ENCODE measurements at places on chromosomes 5 and 9.

- no peak for DNase-seq
Observed at GRCh38 chr5:152456815-152457443, 51.9 kb upstream of the NMUR2 start.

- DNase-seq, result no peak
Observed at GRCh38 chr9:72300873-72301272, 64.1 kb downstream of the ZFAND5 start.

DNA sequence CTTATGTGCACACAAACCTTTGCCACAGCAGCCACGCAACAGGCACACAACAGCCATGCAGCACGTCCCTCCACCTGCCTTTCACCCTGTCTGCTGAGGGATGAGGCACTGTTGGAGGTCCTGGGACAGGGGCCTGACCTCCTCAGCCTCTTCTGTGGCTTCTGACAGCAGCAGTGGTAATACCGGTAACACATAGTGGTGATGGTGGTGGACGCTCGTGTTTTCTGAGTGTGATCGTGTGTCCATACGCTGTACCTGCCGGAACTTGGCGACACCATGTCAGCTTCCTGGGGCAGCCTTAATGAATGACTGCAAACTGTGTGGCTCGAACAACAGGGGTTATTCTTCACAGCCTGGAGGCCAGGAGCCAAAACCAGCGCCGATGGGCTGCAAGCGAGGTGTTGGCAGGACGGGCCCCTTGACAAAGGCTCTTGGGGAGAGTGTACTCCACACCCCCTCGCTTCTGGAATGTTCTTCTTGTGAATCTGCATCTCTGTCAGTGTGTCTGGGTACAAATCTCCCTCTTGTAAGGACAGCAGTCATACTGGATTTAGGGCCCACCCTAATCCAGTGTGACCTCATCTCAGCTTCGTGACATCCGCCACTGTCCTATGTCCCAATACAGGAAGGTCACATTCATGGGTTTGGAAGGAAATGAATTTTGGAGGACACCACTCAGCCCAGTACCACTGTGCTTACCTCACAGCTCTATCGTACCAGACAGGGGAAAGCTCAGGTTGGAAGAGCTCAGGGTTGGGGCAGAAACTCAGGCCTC is 55.3 kb upstream of the EXOC3 start:
- no peak for DNase-seq

- no peak for DNase-seq
Observed at GRCh38 chr9:77903666-77904285, 127.8 kb downstream of the GNAQ start.

GRCh38 chr5:143241892-143242291 is 161.6 kb downstream of the NR3C1 start:
- DNase-seq, result no peak

- DNase-seq, result peak; percentile 62
Observed at GRCh38 chr9:28976684-28977083, 1403.4 kb upstream of the C9orf72 start.

GRCh38 chr9:117826837-117827236 is 122.6 kb downstream of the TLR4 start:
- DNase-seq, result no peak

GRCh38 chr5:58804291-58804690 is 221.4 kb downstream of the RAB3C start:
- DNase-seq, result no peak

- DNase-seq, result no peak
Observed at GRCh38 chr5:62661126-62661525, 82.5 kb downstream of the LRRC70 start.

DNA sequence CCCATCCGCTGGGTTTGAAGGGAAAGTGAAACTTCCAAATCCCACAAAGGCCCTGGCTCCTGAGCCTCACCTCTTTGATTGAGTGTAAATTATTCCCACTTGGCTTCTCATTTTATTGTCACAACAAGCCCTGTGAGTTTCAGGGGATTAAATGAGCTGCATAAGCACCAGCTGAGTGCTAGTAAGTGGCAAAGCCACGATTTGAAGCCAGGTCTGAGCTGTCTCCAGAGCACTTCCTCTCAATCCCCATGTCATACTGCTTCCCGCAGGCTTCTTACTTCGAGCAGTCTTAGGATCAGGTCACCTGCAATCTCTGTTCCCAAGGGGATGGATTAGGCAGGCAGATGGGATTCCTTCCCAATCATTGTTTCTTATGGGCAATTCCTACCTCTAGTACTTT is 18.0 kb downstream of the RPS14 start:
- DNase-seq, result no peak

DNA sequence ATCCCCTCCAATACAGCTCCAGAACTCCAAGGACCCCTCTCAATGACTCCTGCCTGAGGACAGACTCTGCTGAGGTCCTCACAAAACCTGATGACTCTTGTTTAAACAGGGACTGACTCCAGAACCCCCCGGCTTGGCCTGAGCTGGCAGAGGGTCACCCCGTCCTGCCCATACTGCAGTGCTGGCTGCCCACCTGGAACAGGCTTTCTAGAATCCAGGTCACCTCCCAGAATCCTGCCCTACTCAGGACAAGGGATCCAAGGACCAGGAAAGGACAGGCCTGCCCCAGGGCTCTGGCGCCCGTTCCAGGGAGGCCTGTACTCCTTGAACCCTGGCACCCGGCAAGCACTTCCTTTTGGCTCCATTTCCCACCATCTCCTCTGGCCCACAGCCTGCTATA is 22.2 kb downstream of the RALGDS start:
- no peak for DNase-seq

GRCh38 chr9:2213830-2214468 is 198.8 kb downstream of the SMARCA2 start:
- no peak for DNase-seq

DNA sequence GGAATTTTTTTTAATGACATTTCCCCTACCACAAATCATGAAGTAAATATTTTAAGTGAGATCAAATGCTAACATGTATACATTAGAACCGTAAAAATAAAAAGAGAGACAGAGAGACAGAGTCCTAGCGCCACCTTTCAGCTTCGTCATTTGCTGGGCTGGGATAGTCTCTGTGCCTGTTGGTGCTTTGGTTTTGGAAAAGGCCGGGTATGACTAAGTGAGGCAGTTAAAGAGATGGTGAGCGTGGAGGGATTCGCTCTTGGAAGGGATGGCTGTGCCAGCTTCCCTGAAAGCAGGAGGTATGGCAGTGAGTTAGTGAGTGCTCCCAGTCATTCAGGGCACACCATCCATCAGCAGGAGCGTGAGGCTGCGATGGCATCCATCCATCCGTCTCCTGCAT is 729.6 kb upstream of the WWC1 start:
- DNase-seq, result no peak

GRCh38 chr9:93520523-93520922 is 55.9 kb upstream of the PHF2 start:
- no peak for DNase-seq

GRCh38 chr5:96335873-96336272 is 97.2 kb downstream of the PCSK1 start:
- no peak for DNase-seq

GRCh38 chr5:133274597-133274935 is 222.8 kb downstream of the HSPA4 start:
- DNase-seq, result no peak

- DNase-seq, result no peak
Observed at GRCh38 chr9:69555802-69556201, 116.4 kb downstream of the APBA1 start.

DNA sequence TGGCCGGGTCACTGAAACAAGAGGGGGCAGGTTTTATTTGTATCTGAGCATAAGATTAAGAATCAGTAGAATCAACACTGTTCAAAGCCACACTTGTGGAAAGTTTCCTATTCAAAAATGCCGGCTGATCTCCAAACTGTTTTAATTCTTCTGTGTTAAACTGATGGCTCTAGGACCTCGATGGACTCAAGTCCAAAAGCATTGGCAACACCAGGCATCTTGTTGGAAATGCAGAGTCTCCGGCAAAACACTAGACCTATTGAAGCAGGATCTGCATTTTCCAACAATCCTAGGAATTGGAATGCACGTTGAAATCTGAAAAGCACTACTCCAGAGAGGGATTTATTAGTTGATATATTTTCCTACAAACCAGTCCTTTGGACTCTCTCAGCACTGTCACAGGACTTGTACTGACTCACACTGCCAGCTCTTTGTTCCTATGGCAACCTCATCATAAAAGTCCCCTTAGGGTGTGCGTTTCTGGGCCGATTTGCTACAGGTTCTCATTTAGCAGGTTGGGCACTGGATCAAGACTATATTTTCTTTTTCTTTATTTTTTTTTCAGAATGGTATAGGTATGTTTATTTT is 48.1 kb upstream of the PCA3 start:
- DNase-seq, result no peak

- DNase-seq, result no peak
Observed at GRCh38 chr5:15690611-15691010, 190.6 kb downstream of the FBXL7 start.

DNA sequence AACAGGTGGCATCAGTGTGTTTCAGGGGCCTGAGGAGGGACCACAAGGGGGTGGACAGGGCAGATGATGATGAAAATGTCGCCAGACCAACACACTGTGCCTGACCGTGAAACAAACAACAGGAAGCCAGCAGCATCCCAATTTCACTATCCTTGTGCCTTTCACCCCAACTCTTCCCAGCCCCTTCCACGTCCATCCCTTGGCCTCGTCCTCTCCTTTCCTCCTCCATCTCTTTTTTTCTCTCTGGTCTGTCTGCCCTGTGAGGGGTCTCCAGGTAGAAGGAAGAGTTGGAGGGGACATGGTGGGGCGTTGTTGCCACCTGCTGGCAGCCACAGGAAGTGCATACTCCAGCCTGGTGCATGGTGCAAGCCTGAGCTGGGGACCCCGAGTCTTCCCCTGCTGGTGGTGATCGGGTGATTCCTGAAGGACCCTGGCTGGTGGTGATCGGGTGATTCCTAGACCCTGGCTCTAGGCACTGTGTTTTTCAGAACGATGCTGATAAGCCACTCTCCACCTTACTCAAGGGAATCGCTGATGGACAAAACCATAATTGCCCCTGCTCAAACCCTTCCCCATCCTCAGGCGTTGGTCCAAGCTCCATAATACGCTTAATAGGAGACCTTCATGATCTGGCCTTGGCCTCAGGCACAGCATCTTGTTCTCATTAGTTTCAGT is 21.7 kb upstream of the NSD1 start:
- no peak for DNase-seq

DNA sequence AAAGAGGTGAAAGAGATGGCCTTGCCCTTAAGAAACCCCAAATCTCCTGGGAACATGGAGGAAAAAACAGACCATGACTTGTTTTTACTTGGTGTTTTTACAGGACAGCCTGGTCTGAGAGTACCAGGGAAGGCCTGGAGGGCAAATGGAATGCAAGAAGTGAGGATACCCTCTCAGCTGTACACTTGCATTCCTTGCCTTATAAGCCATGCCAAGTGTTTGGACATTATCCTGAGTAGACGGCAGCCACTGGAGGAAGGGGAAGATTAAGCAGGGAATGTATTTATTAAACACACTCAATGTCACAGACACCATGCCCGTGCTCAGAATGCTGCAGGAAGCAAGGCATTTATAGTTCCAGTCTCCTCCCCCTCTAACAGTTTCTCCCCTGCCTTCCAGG is 581.4 kb downstream of the CDK5RAP2 start:
- DNase-seq, result no peak

- DNase-seq, result no peak
Observed at GRCh38 chr9:87587356-87587745, 89.7 kb downstream of the DAPK1 start.

- no peak for DNase-seq
Observed at GRCh38 chr9:134175291-134175807, 11.0 kb upstream of the RNU6ATAC start.
